ENCODE measurements at places on chromosomes 12 and 14.

DNA sequence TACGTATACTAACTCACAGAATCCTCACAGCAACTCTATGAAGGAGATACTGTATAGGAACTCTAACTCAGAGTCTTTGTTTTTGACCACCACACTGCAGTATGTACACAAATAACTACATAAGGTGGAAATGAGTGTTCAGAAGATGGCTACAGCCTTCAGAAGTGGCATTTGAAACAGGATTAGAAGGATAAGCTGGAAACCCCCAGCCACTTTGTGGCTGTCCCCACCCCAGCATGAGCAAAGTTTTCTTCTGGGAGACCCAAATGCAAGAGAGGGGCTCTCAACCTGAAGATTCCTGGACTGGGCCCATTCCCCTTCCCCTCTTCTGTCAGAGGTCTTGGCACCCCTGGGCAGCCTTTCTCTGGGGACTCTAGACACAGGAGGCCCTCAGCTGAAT lies 43.2 kb upstream of the PNMA1 start:
- DNase-seq: peak; percentile 65

DNA sequence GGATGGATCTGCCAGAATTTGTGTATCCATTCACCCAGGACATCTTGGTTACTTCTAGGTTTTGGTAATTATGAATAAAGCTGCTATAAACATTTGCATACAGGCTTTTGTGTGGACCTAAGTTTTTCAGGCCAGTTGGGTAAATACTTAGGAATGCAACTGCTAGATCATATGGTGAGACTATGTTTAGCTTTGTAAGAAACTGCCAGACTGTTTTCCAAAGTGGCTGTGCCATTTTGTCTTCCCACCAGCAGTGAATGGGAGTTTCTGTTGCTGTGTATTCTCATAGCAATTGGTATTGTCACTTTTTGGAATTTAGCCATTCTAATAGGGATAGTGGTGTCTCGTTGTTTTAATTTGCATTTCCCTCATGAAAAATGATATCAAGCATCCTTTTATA lies 133.0 kb downstream of the KIF26A start:
- no peak for DNase-seq

- DNase-seq: no peak
Observed at GRCh38 chr12:6158255-6158654, 33.8 kb upstream of the VWF start.

GRCh38 chr12:128586451-128587029 lies 237.2 kb downstream of the SLC15A4 start:
- no peak for DNase-seq

GRCh38 chr12:11763760-11764520 lies 114.5 kb downstream of the ETV6 start:
- DNase-seq: no peak

DNA sequence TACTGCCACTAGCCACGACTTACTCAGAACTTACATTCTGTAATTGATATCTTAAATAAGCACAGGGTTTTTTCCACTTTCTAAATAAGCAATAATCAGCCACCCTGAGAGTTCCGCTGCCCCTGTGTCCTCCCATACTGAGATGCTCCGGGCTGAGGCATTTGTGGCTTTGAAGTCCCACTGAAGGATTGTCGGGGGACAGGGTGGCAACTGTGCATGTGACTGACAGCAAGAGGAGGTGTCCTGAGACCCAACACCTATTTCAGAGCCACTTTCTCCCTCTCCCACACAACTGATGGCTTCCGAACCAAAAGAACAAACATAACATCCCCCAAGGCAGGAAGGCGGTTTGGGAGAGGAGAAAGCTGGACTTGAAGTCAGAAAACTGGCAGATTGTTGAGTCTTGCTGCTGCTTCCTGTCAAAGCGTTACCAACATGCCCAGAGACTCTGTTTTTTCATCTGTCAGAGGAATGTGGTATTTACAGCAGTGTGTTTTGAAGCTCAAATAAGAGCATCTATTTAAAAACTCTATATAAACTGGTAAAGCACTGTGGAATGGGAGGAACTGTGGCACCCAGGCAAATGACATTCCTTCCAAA lies 157.9 kb upstream of the FKBP4 start:
- no peak for DNase-seq

DNA sequence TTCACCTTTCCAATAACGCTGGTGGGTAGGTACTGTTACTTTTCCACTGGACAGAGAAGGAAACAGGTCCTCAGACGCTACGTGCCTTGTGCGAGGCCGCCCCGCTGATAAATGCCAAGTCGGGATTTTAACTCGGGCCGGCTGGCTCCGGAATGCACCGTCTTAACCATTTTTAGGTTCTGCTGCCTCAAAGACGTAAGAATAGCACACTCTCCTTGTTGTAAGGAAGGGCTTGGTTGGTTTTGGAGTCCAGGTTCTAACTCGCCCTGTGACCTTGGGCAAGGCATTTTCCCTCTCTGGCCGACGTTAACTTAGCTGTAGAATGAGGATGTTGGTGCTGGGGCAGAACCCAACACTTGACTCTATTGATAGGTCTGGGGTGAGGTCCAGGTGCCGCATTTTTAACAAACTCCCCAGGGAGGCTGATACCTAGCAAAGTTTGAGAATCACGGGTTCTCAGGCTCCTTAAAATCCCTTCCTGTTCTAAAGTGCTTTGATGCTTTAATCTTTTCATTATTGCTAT lies 814 bp downstream of the ANKRD13A start:
- no peak for DNase-seq

DNA sequence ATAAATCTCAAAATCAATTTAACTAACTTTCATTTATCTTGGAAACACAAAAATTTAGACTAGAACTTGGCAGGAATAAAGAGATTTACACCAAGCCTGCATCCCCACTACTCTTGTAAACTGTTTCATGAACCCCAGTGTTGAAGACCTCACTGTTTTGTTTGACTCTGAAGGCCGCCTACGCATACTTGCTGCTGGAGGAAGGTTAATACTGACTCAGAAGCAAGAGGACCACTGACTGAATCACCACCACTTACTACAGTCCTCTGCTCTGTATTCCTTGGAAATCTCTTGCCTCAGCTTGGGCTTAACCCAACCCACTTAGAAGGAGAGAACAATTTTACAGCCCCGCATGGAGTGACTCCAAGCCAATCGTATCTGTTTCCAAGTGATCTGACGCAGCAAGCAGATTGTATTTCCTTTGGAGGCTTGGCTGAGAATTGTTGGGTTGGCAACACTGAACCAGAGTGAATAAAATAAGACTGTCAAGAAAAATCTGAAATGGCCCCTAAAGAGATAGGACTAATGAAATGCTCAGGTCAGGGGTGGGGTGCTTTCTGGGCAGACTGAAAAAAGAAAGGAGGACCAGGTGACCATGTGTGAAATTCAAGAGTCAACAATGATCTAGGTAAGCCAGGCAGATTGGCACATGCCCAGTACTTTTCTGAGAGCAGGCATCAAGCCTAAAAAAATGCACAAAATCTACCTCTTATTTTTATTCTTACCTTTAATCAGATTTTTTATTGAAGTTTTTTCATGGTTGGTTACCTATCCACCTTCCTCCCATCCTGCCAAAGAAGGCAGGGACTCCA lies 248.6 kb downstream of the ZFP36L1 start:
- DNase-seq: no peak

DNA sequence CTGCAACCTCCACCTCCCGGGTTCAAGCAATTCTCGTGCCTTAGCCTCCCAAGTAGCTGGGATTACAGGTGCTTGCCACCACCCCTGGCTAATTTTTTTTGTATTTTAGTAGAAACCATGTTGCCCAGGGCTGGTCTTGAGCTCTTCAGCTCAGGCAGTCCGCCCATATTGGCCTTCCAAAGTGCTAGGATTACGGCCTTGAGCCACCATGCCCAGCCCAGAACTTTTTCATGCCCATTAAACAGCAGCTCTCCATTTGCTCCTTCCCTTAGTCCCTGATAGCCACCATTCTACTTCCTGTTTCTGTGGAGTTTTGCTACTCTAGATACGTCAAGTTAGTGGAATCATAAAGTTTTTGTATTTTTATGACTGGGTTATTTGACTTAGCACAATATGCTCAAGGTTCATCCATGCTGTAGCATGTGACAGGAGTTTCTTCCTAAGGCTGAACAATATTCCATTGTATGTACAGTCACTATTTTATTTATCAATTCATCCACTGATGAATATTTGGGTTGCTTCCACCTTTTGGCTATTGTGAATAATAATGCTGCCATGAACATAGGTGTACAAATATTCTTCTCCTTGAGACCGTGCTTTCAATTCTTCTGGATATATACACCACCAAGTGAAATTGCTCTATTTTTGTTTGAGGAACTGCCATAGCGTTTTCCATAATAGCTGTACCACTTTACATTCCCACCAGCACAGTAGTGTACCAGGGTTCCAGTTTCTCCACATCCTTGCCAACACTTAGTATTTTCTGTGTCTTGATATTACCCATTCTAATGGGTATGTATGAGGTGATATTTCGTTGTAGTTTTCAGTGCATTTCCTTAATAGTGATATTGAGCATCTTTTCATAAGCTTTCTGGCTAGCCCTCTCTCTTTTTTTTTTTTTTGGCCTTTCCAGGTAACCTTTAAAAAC lies 15.0 kb downstream of the ATF1 start:
- DNase-seq: no peak

DNA sequence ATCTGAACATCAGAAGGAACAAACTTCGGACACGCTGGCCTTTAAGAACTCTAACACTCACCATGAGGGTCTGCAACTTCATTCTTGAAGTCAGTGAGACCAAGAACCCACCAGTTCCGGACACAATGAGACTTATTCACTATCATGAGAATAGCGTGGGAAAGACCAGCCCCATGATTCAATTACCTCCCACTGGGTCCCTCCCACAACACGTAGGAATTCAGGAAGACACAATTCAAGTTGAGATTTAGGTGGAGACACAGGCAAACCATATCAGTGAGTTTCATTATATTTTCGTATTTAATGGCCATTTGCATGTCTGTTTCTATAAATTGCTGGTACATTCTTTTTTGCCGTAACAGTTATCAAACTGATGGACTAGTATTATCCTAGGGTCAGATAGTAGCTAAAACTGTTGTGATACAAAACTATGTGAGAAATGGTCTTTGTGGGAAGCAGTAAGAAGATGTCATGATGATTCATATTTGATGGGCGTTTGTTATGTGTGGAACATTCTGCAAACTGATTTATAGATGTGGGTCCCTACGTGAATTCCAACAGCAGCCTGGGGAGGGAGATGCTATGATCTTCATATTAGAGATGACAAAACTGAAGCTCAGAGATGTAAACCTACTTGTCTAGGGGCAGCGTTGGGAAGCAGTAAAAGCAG lies 282.4 kb upstream of the TMEM132C start:
- DNase-seq: no peak

GRCh38 chr12:40820794-40821484 lies 128.7 kb downstream of the CNTN1 start:
- no peak for DNase-seq
